ENCODE measurements at places on chromosomes 5 and 9.
A peak's percentile ranks its signal among the peaks of the same experiment; 100 is the strongest.

DNA sequence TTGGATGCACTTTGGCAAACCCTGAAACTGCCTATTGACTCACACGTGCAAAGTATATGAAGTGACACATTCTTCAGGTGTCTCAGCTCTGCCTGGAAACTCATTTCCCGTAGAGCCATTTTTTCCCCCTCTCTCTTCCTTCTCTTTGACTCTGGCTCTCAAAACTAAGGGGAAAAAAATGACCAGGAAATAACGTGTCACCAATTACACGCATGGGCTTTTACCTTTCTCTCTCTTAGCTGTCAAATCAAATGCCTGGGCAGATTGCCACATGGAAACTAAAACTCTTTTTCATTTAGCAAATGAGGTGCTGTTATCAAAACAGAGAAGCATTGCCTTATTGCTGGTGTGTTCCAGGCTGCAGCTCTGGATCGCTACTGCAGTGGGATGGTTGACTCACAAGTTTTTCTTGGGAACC, 18.3 kb upstream of the IFNK start:
- peak; percentile 89 for DNase-seq

DNA sequence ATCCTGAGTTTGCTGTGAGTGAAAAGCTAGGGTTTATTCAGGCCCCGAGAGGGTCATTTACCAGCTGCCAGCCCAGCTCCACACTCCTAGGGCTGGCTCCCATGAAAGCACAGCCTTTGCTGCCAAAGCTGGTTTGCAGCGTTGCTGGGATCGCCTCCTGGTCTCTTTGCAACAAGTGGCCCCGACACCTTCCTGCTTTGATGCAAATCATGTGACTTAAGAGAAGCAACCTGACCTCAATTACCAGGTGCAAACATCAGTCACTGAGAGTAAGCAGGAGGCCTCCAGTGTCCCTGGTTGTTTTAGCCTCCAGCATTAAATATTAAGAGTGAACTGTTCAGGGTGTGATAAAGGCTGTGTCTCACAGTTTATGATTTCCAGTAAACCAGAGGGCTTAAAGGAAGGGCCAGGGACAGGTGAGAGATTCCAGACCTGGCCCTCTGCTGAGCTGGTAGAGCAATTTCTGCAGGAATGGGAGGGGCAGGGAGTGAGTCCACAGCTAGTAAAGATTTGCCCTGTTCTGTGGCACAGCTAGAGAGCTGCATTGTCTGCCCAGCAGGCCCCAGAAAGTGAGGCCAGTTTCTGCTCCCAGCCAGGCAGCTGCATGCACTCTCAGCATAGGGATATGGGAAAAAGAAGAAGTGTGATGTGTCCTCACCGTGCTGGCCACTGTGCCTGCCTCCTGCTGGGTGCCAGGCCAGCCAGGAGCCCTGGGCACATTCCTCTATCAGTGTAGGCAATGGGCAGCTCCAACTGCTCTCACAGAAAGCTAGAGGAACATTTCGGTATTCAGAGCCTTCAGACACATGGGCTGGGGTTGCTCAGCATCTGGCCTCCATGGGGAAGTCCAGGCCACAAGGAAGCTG, 58.0 kb downstream of the SLC22A5 start:
- no peak for DNase-seq

DNA sequence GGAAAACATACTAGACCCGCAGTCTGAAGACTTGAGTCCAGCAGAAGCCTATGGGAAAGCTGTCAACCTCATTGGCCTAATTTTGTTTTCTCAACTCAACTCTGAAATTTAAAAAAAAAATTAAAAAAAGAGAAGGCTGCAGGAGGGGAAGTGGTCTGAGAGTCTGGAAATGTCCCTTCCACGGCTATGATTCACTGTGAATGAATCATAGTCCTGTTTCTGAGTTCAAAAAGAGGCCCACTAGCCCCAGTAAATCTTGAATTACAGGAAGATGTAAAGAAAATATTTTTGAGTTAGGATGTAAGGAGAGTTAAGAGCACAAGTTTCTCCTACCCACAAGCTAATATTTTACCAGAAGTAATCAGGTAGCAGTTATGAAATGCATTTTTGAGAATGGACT, 565.5 kb upstream of the DMAC1 start:
- DNase-seq: peak; percentile 94

GRCh38 chr5:128538250-128539037, 399 bp upstream of the FBN2 start:
- peak; percentile 62 for DNase-seq

- no peak for DNase-seq
These were observed 31.7 kb downstream of the UBE2QL1 start for GRCh38 chr5:6480133-6481051.

DNA sequence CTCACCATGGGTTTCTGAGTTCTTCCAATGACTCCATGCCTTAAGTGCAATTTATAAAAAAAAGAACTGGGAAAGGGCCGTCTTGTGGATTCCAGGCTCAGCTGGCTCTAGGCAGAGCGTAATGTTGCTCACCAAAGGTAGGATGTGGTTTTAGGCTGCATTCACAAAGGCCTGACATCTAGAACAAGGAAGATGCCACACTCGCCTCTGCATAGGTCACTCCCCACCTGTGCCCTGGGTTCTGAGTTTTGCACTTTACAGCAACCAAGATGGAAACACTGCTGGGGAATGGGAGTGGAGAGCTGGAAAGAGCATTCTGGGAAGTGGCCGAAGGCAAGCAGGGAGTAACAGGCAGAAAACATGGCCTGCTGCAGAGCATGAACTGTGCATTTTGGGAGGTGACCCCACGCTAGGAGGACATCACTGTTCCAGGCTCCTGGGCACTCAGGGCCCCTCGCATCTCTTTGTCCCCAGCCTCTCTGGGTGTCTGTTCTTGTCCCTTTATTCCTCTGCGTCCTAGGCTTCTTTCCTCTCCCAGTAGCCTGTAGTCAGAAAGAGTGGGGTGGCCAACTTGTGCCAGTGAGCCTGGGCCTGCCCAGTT, 12.3 kb downstream of the FCN2 start:
- DNase-seq: no peak

DNA sequence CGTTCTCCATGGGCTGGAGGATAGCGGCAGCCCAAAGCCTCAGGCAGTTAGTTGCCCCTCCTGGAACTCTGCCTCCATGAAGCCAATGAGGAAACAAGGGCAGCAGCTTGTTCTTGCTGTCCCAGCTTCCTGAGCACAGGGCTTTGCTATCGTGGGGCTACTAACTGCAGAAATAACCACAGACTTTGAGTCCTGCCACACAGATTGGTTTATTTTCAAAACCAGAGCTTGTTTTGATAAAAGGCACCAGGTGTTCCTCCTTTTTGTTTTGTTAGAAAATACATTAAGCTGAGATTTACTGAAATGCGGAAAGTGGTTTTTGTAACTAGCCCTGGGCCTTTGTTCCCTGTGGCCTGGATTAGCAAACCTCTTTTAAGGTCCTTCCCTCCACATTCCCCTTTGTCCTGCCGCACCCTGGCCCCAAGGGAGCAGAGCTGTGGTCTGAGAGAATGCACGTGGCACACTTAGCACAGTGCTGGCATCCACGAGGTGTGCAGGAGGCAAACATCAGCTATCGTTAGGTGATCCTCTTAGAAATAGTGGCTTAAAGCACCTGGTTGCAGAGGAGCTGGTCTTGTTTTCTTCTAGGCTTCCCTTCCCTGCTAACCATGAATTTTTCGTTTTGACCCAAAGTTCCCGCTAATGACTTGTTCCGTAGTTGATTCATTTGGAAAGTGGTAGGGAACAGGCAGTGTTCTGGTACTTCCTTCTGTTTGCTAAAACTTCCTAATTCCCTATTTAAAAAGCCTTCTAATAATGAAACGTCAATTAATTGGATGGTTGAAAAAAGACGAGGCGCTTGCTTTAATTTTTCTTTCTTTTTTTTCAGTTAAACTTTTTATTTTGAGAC, 21.5 kb downstream of the MVB12B start:
- DNase-seq: no peak

DNA sequence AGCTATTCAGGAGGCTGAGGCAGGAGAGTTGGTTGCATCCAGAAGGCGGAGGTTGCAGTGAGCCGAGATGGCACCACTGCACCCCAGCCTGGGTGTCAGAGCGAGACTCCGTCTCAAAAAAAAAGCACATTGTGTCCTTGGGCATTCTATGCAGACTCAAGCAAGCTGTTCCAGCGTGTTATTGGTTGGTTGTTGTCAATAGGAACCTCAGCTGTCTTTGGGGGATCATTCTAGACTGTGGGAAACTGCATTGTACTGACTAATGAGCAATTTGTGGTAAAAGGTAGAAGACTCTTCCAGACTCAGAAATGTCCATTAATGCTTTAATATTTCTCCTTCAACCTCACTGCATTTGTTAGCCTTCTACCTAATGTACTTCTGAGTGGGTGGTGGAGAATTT, 379.5 kb upstream of the GRAMD2B start:
- peak; percentile 26 for DNase-seq

DNA sequence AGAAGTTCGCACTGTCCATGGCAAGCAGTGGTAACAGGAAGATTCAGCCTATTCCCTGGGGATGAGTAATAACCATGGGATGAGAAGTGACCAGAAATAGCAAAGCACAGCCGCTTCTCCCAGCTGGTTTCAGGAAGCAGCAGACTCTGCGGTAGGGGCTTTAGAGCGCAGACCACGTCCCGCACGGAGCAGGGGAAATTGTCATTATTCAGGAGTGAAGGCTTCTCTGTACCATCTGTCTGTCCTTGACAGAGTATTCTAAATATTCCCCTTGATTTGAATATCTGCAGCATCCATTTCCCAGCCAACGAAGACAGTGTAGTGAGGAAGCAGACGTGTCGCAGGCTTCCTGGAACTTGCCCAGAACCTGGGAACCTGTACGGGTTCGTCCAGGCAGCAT, 159.6 kb downstream of the NXNL2 start:
- peak; percentile 65 for DNase-seq

Data from HT1080 (cell line).